ENCODE measurements at places on chromosomes 12 and 14. TPM values are rescaled to one million over a fixed set of nuclear protein-coding genes. Genes with fewer than 3 reads are reported as not detected.

DNA sequence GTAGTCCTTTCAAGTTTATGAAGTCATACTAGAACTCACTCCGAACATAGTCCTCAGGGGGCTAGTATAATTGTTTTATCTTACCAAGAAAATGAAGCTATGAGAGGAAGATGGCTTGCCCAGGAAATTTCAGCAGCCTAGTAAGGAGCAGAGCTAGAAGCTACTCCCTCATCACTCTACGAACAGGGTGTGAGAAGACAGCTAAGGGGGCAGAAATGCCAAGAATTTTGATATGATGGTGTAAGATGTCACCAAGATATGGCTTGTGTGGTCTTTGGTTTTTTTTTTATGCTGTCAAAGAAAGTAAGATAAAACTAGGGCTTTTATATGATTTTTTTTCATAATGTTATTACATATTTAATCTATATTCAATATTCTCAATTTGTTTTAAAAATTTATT, 47.6 kb downstream of the PRICKLE1 start:
- no peak for DNase-seq

Gene AICDA
- not detected for total RNA-seq

DNA sequence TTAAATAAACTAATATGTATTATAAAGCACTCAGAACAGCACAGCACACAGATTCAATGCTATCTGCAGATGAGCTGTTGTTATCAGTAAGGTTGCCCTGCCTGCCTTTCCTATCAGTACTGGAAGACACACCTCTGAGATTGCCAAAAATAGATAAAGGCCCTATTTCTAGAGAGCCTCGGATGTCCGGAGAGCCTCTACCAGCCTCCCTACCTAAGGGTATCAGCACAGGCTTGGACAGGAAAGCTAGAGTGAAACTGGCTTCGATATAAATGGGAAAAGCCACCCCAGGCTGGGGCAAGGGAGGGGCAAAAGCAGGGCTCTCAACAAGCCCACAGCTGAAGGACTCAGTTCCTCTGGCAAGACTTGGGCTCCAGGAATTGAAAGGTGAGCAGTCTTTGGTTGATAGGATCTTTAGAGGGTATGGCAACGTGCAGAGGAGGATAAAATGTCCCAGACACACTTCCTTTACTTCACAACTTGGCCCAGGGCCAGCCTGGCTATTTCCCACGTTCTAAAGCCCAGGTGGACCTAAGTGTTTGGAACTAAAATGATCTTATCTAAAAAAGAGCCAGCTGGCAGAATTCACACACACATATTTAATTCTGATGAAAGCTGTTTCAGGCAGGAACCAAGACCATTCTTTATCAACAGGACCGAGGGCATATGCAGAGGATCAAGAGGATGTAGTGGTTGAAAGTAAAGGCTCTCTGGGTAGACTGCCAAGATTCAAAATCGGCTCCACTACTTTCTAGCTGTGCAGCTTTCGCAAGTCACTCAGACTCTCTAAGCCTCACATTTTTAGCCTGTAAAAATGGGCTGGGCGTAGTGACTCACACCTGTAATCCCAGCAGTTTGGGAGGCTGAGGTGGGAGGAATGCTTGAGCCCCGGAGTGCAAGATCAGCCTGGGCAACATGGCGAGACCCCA, 37.8 kb upstream of the ITPR2 start:
- DNase-seq, result no peak

Gene TAS2R20
- 2.1 TPM for total RNA-seq

Gene C12orf50
- total RNA-seq, result not detected

DNA sequence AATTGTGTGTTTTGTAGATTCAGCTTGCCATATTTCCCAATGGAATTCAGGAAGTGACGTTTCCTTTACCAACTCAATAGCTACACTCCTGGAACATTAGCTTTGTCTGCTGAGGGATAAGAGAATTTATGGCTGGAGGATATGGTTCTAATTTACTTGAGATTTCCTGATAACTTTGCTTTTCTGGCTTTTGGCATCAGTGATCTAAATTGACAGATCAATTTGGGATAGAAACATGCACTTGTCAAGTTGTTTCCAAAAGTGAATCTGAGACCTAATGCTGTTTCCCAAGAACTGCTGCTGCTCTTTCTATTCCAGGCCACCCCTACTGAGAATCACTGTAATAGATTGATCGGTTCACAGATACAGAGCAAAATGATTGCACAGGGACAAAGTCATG, 43.2 kb downstream of the MGAT4C start:
- no peak for DNase-seq

DNA sequence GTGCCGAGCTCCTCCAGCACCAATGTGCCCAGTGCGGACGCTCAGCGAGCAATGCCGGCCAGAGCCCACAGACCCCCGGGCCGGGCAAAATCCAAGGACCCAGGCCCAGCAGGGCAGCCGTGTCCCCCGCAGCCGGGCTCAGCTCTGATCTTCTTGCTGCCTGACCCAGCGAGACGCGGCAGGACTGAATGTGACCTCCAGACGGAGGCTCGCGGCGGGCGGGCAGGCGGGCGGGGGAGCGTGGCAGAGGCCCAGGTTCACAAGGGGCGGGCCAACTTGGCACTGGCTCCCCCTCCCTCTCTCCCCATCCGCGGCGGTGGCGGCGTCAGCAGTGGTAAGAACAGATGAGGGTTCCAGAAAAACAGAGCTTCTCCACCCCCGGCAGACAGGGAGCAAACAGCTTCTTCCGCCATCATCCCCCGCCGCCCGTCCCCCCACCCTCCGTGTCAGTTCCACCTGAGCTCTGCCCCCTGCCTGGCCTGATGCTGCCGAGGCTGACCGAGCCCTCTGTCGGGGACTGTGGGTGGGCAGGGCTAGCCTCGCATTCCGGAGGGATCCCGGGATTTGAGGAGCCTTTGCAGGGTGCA, 94.3 kb downstream of the RFLNA start:
- peak; percentile 61 for DNase-seq

DNA sequence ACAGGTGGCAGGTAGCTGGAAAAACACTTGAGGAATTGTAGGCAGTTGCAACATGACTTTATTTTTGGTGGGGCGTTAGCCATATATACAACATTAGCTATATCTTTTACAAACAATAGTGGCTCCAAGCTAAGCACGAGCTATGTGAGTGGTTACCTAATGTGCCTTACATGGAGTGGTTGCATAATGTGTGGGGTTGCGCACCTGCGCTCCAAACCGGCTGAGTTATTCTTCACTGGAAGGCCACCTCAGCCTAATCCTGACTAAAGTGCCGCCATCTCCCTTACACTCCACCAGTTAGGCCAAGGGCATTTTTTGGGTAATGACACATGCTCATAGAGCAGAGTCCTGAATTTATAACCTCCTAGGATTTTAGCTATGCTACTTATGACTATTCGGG, 31.8 kb upstream of the G2E3 start:
- no peak for DNase-seq

Gene PPM1H
- not detected for total RNA-seq

GRCh38 chr12:77599782-77600467, 230.8 kb upstream of the NAV3 start:
- no peak for DNase-seq

Gene LUM
- total RNA-seq, result not detected

DNA sequence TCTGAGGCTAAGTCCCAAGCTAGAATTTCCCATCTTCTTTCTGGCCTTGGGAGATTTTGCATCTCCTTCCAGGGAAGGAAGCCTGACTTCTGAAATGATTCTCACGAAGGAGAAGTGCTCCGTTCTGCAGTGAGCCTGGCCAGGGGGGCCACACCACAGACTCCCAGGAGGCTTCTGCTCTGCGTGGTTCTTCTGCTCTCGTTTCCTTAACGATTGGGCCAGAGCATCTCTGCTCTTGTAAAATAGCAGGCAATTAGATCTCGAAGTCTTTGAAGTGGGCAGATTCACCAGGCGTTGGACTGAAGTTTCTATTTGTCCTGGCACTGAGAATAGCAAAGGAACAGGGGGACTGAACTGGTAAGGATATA, 6.7 kb upstream of the BATF start:
- no peak for DNase-seq

DNA sequence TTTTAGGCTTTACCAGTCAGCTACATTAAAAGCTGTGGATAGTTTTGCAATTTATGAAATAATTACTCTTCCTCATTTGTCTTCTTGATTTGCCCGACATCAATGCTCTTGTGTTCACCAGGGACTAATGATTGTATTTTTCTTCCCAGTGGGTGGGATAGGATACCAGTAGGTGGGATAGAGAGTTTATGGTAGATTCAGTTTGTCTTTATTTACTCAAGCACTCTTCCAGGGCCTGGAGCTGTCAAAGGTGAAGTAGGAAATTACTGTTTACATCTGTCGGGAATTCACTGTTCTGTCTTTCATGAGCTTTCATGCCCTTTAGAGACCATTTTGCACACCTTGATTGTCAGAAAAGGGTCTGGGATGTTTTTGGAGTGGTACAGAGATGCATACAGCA, 36.6 kb downstream of the ETV6 start:
- DNase-seq, result no peak

GRCh38 chr12:131114271-131114670, 160.6 kb downstream of the ADGRD1 start:
- DNase-seq, result no peak

DNA sequence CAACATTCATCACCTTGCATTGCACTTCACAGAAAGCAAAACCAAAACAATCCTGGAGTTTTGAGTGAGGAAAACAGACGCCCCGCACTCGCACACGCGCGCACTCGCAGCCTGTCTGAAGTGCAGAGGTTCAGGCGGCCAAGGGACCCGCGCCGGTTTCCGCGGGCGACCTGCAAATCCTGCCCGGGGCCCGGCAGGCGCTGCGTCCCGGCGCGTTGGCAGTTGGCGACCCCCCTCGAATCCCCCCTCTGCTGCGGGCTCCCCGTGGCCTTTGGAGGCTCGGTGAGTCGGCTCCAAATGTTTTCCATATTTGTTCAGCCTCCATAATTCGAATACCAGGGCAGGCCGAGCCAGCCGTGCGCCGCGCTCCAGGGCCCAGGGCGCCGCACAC, at the start of gene SSPN:
TSS of gene SSPN (plus strand) at position 324 of the 391 bp plus-strand sequence. CDS start 100 bp downstream, outside the sequence.
- no peak for DNase-seq

DNA sequence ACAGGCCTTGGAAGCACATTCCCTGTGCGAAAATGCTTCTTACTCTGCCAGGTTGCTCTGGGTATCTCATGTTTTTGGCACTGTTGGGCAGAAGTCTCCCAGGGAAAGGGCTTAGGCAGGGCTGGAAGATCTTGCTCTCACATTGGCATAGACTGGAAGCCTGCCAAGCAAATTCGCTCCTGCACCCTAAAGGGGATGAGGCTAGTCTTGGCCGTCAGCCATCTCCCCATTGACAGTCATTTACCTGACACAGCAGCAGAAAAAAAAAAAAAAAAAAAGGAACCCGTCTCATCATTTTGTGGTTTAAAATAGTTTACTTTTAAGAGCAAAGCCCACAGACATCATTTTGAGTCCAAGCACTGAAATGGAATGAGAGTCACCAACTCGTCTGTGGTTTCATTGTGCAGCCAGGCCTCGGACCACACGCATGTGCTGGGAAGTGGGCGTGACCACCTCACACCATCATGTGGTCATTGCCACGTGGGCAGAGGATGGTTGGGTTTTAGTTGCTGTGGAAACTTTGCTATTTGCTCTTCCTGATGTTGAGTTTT, 84.8 kb downstream of the NRXN3 start:
- no peak for DNase-seq

DNA sequence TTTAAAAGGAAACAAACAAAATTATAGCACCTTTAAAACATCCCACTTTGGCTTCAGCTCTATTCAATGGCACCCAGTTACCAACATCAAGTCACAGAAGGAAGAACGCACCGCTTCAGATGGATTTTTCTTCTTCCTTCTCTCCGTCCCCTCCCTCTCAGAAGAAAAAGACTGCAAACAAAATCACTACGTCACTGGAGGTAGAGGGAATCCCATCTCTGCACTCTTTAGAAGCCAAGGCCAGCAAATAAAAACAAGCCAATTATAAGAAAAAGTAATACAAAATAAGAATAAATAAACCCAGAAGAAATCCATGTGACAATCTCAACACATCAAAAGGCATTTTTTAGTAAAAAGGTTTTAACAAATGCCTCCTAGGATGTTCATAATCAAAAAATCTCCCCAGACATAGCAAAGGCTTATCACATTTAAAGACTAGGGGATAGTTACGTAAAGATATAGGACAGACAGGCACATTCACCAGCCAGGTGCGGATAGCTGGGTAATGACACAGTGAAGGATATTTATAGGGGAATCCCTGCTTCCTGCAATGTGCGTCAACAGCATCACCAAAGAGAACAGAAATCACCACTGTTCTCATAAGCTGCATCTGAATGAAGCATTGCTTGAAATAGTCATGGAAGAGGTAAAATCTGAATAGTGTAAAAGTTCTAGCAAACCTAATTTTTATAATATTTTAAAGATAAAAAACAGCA, 89.4 kb downstream of the R3HDM2 start:
- DNase-seq, result no peak

DNA sequence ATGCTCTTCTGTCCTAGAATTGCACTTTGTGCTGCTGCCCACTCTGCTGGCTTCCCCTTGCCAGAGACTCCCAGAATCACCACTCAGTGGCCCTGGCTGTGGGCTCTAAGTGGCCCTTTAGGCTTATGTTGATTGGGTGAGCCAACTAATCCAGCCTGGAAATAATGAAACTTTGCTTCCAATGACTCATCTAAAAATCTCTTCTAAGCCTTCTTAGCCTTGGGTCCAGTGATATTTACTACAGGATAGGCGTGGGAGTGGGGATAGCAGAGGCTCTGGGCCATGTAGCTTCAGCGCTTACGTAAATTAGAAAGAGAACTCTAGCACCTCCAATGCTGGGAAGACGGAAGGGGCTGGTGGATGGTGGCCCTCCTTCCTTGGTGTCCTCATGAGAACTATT, 137.9 kb downstream of the TTC8 start:
- no peak for DNase-seq

DNA sequence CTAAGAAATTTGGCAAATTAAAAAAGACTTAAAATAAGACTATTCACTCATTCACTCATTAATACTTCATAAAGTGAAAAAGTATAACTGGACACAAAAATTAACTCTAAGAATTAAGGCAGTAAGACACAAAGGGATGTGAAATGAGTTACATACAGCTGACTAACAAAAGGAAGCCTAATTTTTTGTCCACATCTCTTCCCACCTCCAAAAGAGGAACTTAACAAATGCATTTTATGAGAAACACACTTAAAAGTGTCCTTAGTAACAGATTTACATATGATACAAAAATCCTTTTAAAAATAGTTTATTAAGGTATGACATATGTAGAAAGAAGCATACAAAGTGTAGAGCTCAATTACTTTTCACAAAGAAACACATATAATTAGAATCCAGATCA, 88.9 kb downstream of the NUMB start:
- DNase-seq, result no peak

Gene DNAJC22
- not detected for total RNA-seq
